Omental fat pad (tissue), 4 donors: ENCODE measurements at places on chromosomes 2 and 18. TPM values are rescaled to one million over a fixed set of nuclear protein-coding genes. Genes with fewer than 3 reads are reported as not detected.

SOWAHC gene
- 9.6 TPM for total RNA-seq

AMMECR1L gene
- 18.3 TPM for total RNA-seq

MEP1B gene
- total RNA-seq = not detected

ERFE gene
- total RNA-seq = 1.1 TPM

NR4A2 gene
- 178 TPM for total RNA-seq

CYS1 gene
- total RNA-seq = 1.6 TPM

TBR1 gene
- total RNA-seq = not detected

HMSD gene
- not detected for total RNA-seq

GRCh38 chr2:28360718-28361293 is 31.9 kb upstream of the FOSL2 start:
- DNase-seq = peak; percentile 50

DNA sequence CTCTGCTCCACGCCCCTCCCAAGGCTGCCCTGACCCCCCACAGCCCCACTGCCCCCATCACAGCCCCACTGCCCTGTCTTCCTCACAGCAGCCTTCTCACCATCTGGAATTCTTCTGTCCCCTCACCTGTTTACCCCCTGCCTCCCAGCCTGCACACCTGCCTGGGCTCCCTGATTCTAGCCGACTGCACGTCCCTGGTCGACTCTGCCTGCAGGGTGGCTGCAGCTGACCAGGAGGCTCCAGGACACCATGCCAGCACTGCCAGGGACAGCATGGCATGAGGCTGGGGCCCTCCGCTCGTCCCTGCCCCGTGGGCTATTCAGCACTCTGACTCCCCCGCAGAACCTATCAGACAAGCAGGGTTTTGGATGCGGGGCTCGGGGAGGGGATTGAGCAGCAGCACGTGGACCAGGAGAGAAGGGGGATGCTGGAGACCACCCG is 254.1 kb downstream of the HDAC4 start:
- no peak for DNase-seq

DNA sequence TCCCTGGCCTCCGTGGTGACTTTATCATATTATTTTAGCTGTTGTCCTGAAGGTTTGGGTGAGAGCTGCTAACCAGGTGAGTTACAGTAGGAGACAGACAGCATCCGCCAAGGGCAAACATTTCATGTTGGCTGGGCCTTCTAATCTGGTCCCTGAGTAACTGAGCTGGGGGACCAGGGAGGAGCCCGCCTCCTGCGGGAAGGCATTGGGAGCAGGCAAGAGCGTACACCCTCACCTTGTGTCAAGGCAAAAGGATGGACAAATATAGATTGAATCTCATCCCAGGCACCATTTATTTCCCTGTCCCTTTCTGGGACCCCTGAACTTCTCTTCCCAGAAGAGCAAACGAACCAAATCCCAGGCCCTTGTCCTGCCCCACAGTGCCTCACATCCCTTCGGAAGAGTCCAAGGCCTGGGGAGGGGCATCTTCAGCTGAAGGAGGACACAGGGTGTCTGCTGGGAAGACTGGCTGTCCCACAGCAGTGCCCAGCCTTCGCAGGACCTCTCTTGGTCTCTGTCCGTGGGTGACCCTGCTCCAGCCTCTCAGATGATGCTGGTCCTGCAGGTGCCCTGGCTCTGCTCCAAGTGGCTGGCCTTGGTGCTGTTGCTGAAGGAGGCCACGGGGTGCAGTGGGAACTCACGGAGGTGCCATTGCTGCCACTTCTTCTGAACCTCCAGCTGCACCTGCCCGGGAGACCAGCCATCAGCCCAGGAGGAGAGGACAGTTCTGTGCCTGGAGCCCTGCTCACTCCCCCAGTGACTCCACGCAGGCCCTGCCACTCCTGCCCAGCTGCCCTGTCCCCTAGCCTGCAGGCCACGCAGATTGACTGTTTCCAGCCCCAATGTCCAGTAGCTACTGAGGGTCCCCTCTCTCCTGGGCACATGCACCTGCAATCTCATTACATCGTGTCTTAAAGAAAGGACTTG is 8.2 kb downstream of the TMEM37 start:
- DNase-seq = no peak

GRCh38 chr2:60838481-60838880 is 42.9 kb upstream of the REL start:
- no peak for DNase-seq

DNA sequence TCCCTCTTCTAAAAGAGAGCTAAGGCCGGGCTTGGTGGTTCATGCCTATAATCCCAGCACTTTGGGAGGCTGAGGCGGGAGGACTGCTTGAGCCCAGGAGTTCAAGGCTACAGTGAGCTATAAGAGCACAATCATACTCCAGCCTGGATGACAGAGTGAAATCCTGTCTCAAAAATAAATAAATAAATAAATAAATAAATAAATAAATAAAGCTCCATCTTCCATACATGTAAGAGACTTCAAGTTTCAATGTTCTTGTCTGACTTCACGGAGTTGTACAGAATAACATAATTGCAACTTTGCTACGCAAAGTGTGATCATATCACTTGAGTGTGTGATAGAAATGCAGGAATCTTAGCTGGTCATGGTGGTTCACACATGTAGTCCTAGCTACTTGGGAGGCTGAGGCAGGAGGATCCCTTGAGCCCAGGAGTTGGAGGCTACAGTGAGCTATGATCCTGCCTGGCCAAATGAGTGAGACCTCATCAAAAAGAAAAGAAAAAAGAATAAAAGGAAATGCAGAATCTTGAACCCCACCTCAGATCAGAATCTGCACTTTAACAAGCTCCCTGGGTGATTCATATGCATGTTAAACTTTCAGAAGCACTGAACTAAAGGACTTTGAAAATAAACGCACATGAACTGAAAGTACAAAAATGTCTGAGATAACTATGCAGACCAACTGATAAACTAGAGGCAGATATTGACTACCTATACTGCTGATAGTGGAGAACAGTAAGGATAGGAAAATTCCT is 123.7 kb upstream of the SP3 start:
- no peak for DNase-seq

- no peak for DNase-seq
These were observed 86.0 kb downstream of the TTC32 start for GRCh38 chr2:19815746-19816145.

GRCh38 chr2:166373105-166373504 is 2.6 kb downstream of the SCN9A start:
- DNase-seq = no peak

- DNase-seq = no peak
These were observed 12.2 kb upstream of the POU3F3 start for GRCh38 chr2:104841744-104842143.

- no peak for DNase-seq
These were observed 31.6 kb upstream of the MREG start for GRCh38 chr2:216044883-216045486.
